Activated CD4-positive, alpha-beta T cell treated with anti-CD3 and anti-CD28 coated beads for 24 hours (primary cell): ENCODE measurements at places on chromosomes 12 and 14.

DNA sequence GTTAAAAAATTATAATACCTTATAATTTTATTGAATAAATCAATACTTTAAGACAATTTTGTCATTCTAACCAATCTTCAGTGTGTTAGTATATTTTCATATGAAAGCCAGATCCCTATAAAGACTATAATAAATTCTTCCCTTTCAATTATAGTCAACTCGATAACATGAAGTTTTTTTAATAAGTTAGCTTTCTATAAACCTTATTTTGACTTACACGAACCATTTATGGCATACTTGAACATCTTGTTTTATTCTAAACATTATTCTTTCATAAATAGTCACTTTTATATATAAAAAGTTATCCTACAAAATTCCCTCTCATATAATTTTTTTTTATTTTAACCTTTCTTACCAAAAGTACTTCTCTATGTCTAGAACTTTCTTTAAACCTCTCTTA, 1002.3 kb downstream of the TMEM121 start:
- no peak for DNase-seq

DNA sequence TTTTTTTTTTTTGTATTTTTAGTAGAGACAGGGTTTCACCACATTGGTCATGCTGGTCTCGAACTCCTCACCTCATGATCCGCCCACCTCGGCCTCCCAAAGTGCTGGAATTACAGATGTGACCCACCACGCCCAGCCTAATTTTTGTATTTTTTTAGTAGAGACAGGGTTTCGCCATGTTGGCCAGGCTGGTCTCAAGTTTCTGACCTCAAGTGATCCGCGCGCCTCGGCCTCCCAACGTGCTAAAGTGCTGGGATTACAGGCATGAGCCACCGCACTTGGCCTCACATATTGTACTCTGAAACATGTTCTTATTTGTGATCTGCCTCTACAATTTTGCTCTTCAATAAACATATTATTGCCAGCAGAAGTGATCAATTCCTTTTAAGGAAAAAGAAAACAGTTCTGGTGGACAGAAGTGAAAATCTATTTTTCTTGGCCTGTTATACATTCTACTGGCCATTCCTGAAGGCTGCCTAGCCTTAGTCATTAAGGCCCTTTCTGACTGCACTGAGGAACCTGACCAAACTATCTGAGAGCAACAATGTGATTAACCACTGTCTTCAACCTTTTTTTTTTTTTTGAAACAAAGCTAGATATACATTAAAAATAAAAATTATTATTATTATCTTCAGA, 36.1 kb downstream of the SNX6 start:
- no peak for DNase-seq

- no peak for DNase-seq
Observed at GRCh38 chr12:132343294-132344004, 14.1 kb upstream of the GALNT9 start.

GRCh38 chr14:78316786-78317185, 146.6 kb downstream of the NRXN3 start:
- DNase-seq: no peak

DNA sequence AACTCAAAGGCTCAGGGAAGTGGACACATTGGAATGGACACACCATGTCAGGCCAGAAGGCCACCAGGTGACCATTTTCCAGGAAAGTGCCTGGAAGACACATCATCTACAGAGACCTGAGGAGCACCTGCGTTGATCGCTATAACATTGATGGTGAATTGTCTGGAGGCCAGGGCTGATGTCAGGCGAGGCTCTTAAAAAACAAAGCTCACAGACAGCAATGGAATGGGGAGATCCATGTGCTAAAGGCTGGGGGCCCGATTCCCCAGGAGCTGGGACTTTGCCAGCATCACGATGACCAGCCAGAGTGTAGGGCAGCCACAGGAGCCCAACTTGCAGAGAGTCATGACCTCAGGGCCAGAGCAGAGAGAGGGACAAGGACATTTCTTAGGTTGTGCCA, 30.3 kb downstream of the DIO3 start:
- DNase-seq: no peak

DNA sequence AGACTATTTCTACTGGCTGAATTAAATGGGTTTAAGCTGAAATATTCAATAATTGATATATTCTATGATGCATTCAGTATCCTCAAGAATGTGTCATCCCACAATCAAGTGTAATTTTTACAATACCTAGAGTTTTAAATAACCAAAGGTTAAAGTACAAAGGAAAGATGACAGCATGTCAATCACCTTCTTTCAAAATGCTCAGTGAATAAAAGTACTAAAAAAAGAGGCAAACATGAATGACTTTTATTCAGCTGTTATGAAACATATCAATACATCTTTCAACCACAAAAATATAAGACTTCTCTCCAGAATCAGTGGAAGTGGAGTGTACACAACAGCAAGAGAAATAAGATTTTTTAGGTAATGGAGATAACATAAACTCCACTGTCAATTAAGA, 72.0 kb downstream of the NELL2 start:
- DNase-seq: no peak

- no peak for DNase-seq
Observed at GRCh38 chr14:101579372-101580080, 18.2 kb downstream of the DIO3 start.

- DNase-seq: no peak
Observed at GRCh38 chr14:24713404-24713803, 79.4 kb upstream of the GZMB start.

DNA sequence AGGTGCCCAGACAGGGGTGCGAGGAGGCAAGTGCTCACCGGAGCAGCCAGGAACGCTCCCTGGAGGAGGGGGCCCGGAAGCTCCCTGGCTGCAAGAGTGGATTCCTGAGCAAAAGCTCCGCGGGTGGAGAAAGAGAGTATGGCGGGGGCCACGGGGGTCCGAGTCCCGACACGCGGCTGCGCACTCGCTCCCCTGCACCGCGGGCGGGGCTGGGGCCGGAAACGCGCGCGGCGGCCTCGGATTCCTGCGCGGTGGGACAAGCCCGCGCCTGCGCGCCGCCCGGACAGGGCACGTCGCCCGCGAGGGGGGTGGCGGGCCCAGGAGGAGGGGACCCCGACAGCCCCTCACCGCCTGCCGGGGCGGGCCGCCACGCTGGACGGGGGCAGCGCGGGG, 27.8 kb upstream of the GPR132 start:
- DNase-seq: no peak

- no peak for DNase-seq
Observed at GRCh38 chr12:91577586-91578539, 395.2 kb upstream of the DCN start.

- no peak for DNase-seq
Observed at GRCh38 chr12:27919671-27920235, 52.8 kb downstream of the PTHLH start.

DNA sequence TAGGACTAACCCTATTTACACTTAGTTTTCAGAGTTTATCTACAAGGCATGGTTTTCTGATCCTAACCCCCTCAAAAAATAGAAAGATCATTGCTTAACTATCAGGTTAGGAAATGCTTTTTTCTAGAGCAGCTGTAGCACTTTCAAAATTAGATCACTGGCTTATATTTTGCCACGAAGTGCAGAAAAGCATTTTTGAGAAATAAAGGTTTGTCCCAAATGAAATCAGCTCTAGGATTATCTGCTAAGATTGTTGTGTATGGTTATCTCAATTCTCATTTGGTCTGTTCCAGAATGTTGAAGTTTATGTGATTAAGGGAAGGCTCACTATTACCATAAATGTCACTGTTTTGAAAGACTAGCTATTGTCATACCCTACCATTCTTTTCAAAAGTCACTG, 9.8 kb upstream of the DYRK4 start:
- no peak for DNase-seq

DNA sequence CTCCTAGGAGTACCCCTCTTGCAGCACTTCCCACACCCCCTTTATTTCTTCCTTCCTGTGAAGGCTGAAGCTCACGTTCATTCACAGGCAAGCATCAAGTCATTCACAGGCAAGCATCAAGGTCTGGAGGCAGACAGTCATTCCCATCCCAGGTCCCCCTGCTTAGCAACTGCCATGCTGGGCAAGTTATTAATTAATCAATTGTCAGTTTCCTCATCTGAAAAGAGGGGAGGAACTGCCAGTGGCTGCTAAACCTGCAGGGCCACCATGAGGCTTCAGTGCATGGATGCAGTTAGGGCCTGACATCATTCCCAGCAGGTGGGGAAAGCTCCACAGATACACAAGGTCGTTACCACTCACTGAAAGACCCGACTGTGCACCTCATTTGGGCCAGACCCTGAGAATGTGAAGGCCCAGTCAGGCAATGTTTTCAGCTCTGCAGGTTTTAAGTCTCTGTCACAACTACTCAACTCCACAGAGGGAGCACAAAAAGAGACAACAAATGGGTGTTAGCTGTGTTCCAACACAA, 85.0 kb upstream of the GPR68 start:
- no peak for DNase-seq

DNA sequence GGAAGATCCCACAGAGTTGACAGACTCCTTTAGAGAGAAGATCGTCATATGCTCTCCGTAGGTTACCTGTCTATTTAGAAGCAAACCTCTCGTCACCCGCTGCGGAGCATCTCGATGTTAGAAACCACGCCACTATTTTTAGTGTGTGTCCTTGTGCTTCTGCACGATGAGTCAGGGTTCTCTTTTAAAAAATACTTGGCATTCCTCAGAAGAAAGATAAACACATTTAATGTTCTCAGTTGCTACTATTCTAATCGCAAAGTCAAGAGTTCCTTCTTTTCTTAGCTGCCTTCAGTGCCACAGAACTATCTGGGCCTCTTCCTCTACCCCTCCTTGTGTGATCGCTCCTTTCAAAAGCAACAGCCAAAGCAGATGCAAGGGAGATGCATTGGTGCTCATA, 192.4 kb downstream of the PELI2 start:
- no peak for DNase-seq

DNA sequence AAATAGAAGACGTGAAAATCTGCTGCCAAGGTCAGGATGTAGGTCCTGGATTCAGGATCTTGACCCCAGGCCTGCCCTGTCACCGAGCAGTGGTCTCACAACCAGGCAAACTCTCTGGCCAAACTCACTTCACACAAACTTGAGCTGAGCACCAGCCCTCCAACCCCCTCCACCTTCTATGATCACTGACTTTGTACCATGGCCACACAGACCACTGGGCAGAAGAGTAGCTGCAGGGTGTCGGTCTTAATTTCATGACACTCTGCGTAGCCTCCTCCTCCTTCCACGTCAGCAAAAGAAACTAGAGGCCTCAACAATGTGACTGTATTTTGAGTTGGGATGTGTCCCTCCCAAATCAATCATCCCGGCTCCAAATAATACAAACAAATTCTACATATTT, 7.2 kb upstream of the TBX3 start:
- DNase-seq: no peak

GRCh38 chr12:5623411-5623810, 191.5 kb downstream of the NTF3 start:
- DNase-seq: no peak

- DNase-seq: no peak
Observed at GRCh38 chr12:9132008-9132535, 16.4 kb upstream of the A2M start.

- no peak for DNase-seq
Observed at GRCh38 chr12:254912-255311, 7.7 kb downstream of the SLC6A13 start.

DNA sequence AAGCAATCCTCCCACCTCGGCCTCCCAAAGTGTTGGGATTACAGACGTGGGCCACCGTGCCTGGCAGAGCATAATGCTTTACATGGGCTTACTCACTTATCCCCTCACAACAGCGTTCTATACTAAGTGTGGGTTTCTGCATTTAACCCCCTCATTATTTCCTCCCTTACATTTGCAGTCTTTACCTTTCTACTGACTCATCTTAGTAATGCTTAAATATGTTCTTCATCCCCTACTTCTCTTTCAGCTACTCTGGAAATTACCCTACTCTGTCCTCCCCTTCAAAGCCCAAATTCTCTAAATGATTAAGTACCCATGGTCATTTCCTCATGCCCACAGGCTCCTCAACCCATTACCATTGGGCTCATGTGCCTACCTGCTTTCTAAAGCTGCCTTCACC, 40.7 kb downstream of the NKX2-1 start:
- DNase-seq: no peak

- no peak for DNase-seq
Observed at GRCh38 chr12:52615208-52615868, 3.0 kb downstream of the KRT73 start.

- DNase-seq: no peak
Observed at GRCh38 chr12:66365718-66366490, 63.6 kb downstream of the HELB start.

DNA sequence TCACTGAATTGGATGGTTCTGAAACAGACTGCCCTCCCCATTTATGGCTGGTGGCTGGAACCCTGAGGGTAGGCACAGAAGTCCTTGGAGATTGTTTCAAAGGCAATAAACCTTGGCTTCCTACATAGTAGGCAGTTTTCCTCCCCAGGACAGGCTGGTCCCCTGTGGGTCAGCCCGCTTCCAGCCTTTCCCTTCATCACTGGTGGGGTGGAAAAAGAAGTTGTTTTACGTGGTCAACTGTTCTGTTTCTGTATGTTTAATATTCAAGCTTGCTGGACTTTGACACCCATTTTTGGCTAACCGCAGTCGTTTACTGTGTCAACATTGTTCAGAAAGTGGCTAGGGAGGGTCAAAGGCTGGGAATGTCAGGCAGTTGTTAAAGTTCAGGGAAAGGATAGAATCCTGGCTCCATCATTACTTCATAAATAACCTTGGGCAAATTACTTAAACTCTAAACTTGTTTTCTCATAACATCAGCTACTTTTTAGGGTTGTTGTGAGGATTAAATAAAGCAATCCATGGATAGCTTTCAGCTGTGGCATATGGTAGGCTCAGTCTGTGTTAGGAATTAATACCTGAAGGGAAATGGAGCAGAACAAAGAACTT, 2.4 kb downstream of the KLHDC2 start:
- no peak for DNase-seq

DNA sequence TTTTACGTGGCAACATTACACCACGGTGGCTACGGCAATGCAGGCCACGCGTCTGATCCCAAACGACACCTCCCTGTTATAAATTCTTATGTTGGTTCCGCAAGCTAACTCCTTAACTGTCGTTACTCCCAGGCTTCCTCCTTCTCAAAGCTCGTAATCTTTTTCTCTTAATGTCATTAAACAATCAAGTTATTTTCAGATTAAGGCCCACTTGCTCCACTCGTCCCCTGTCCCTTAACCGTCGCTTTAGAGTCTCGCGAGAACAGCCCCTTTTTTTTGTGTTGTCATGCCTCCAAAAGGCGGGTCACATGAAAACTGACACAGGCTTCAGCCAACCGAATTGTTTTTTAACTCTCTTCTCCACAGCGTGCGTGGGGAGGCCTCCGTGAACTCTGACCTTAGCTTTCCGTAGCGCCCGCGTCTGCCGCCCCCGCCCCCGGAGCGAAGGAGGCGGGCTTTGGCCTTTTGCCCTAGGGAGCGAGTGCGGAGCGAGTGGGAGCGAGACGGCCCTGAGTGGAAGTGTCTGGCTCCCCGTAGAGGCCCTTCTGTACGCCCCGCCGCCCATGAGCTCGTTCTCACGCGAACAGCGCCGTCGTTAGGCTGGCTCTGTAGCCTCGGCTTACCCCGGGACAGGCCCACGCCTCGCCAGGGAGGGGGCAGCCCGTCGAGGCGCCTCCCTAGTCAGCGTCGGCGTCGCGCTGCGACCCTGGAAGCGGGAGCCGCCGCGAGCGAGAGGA, at the start of gene CAND1:
Gene CAND1, plus strand, starts transcription at position 463 of the 737 bp plus-strand sequence. CDS start 360 bp downstream, outside the sequence.
- peak; percentile 96 for DNase-seq

- DNase-seq: no peak
Observed at GRCh38 chr14:53872681-53873089, 83.9 kb downstream of the BMP4 start.
